ENCODE measurements at places on chromosomes 13 and 19.

DNA sequence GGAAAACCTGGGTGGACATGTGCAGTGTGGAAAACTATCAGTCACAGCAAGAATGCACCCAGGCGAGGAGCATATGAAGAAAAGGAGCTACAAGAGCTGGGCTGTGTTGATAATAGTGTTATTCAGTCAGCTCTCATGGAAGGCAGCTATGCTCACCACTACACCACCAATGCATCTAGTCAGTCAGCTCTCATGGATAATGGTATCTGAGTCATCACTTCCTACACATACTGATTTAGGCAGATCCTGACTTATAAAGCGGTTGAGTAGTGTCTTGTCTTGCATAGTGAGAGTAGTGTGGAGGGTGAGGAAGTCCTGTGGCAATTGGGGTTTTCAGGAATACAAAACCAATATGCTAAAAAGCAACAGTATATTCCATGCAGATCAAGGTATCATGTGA is 9.1 kb upstream of the ZNF160 start:
- no peak for DNase-seq

DNA sequence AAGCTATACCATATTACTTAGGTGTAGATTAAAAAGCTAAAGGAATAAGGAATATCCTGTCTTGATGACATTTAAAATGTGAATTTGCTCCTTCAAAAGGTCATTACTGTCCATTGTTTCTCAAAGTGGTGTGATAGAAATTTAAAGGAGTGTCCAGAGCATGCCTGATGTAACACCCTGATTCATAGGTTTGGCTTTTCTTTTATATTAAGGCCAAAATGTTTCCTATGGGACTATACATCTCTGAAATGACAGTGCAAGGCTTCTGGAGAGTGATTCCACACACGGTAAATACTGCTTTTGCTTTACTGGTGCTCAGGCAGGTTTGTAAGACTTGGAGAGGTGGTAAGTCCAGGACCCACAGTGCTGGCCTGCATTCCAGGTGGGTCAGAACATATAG is 289.9 kb downstream of the RFC3 start:
- DNase-seq: no peak

DNA sequence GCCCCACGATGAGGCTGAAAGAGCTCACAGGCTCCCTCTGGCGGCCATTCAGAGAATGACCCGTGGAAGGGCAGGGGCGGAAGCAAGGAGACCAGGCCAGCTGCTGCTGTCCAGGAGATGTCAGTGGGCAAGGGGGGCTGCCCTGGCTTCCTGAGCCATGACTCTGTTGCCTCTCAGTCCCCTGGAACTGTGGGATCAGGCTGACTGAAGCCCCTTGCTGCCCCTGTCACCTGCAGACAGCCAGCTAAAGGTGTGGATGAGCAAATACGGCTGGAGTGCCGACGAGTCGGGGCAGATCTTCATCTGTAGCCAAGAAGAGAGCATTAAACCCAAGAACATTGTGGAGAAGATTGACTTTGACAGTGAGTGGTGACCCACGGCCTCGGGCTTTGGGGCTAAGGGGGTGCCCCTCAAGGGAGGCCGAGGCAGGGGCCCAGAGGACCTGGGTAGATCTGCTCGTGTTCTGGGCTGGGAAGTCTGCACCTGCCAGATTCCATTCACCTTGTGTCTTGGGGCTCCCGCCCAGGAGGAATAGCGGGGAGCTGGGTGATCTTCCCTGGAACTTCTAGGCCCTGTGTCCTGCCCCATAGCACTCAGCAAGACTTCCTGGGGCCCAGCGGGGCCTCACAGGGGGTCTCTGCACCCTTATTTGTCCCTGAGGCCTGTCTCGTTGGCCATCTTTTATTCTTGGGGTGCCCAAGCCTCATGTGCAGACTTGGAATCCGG is 12.5 kb upstream of the ACTN4 start:
- DNase-seq: peak; percentile 91

DNA sequence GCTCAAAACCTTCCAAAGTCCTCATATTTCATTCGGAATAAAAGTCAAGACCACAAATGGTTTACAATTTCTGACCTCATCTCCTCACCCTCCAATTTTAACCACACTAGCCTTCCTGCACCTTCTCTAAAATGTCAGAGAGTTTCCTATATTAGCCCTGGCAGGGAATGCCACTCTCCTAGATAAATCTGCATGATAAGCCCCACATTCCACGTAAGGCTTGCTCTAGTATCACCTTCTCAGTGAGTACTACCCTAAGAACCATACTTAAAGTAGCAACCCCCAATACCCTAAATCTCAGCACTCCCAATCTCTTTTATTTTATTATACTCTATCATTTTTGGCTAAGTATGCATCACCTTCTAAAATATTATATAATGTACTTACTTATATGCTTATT is 100.5 kb upstream of the SLITRK5 start:
- no peak for DNase-seq

DNA sequence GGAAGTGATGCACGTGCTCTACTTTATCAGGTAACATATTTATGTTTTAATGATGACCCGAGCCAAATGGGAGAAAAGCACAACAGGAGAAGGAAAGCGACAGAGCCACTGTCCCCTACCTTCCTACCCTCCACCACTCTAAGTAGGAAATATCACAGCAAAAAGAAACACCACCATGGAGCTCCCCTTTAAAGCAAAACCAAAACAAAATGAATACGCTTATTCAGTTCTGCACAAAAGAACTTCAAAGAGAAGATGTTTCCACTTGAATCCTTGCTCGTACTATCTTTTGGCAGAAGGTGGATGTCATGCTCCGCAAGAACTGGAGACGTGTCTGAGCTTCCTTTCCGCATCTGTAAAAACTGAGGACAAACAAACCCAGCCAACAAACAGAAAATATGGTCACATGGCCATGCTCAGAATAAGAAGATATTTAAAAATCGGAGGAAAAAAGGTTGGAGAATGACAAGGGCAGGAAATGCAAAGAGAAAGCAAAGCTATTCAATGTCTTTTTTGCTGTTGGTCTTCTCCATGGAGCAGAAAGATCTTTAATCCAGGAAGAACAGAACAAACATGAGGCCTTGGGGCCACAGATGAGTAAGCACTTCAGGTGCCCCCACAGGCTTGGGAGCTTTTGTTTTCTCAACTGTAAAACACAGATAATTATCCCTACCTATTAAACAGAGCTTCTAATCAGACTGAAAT is 19.5 kb downstream of the N4BP2L1 start:
- DNase-seq: no peak

- DNase-seq: peak; percentile 93
These were observed 12.4 kb downstream of the TMEM143 start for GRCh38 chr19:48351341-48351752.

- DNase-seq: no peak
These were observed 91.3 kb downstream of the IER2 start for GRCh38 chr19:13241231-13242104.

DNA sequence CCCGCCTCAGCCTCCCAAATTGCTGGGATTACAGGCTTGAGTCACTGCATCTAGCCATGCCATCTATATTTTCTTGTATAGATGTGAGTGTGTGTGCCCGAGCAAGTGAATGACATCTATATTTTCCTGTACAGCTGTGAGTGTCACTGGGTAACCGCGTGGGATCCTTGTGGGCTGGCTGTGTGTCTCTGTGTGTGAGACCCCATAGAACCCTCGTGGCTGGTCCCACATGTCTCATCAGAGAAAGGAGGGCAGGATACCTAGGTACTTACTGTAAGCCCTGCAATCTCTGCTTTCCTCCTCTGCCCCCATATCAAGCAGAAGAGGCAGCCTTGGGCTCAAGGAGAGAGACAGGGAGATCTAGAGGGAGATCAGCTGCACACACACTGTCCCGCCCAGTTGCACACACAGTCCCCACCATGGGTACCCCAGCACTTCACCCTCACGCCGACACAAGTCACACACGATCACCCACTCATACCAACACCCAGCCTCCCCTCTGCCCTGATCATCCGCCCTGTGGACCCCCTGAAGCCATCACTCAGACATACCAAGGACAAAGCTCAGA is 655 bp downstream of the DENND1C start:
- no peak for DNase-seq

DNA sequence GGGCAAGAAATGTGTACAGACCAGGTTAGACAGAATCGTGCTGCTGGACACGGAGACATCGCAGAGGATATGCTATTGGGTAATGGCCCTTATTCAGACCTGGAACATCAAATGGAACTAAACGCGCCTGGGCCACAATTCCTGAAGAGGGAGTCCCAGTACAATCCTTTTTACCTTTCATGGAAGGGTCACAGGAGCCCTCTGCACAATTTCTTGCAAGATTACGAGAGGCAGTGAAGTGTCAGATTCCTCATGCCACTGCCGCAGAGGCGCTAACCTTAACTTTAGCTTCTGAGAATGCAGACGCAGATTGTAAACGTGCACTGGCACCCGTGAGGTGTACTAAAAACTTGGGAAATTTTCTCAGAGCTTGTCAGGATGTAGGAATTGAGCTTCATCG is 18.1 kb downstream of the CLEC4M start:
- no peak for DNase-seq

GRCh38 chr19:10086591-10087192 is 575 bp downstream of the SHFL start:
- DNase-seq: no peak

DNA sequence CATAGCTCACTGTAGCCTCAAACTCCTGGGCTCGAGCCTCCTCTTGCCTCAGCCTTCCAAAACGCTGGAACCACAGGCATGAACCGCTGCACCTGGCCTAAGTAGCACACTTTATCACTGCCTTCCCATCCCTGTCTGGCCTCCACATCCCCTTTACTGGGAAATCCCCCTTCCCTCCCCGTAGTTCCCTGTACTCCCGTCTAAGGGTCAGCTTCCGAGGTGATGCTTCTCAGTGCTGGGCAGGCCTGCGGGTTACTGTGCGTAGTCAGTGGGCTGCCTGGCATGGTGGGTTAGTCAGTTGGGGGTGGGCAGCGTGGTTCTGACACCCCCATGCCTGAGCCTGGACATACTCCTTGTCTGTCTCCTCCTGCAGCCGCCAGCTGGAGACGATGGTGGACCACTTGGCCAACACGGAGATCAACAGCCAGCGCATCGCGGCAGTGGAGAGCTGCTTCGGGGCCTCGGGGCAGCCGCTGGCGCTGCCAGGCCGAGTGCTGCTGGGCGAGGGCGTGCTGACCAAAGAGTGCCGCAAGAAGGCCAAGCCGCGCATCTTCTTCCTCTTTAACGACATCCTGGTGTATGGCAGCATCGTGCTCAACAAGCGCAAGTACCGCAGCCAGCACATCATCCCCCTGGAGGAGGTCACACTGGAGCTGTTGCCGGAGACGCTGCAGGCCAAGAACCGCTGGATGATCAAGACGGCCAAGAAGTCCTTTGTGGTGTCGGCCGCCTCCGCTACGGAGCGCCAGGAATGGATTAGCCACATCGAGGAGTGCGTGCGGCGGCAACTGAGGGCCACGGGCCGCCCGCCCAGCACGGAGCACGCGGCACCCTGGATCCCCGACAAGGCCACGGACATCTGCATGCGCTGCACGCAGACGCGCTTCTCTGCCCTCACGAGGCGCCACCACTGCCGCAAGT is 8.4 kb downstream of the PLEKHF1 start:
- DNase-seq: no peak

DNA sequence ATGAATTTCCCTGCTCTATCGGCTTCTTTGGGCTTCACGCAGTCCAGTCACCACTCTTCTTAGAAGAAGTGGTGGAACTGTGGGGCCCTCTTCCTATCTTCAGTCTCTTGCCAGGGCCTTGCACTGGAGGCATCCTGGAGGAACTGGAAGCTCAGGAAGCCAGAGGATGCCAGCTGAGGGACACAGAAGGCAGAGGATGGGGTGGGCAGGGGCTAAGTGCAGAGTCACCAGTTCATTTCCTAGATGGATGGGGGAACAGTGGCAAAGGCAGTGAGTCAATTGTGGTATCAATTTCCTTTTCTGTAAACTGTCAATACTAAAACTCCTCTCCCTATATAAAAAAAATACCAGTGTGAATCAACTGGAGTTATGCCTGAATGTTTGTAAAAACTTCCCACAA is 419.7 kb downstream of the KLF12 start:
- no peak for DNase-seq
